Fibroblast of skin of scalp (primary cell): ENCODE measurements at places on chromosomes 4 and X.
A peak's percentile ranks its signal among the peaks of the same experiment; 100 is the strongest.

GRCh38 chr4:47084795-47085194 lies 53.4 kb downstream of the GABRB1 start:
- DNase-seq: no peak

GRCh38 chrX:31931225-31931624 lies 859.4 kb upstream of the FTHL17 start:
- peak; percentile 77 for DNase-seq

DNA sequence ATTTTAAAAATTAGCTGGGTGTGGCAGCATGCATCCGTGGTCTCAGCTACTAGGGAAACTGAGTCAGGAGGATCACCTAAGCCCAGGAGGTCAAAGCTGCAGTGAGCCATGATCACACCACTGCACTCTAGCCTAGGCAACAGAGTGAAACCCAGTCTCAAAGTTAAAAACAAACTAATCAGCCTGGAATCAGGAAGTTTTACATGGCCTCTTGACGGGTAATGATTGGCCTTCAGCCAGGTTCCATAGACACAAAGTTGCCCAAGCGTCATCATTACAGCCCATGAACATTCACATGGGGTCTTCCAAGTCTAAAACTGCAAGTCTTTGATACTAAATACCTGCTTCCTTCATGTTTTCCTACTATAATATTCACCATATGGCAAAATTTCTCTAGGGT lies 10.0 kb upstream of the RGN start:
- DNase-seq: no peak

GRCh38 chr4:54700986-54701385 lies 43.2 kb downstream of the KIT start:
- DNase-seq: no peak

DNA sequence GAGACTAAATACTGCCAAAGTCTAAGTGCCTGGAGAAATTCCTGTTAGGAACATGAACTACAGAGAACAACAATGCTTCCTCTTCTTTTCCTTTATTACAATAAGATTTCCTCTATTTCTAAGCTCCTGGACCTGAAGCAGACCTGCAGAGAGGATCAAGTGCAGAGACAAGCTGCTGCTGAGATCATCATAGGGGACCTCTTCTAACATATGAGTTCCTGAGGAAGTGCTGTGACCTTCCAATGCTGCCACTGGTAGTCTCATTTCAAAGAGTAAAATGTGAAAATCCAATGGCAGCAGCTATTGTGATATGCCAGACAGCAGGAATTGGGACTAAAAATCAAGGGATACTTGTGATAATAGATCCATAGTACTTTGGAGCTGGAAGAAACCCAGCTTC lies 28.0 kb downstream of the CCNG2 start:
- no peak for DNase-seq

DNA sequence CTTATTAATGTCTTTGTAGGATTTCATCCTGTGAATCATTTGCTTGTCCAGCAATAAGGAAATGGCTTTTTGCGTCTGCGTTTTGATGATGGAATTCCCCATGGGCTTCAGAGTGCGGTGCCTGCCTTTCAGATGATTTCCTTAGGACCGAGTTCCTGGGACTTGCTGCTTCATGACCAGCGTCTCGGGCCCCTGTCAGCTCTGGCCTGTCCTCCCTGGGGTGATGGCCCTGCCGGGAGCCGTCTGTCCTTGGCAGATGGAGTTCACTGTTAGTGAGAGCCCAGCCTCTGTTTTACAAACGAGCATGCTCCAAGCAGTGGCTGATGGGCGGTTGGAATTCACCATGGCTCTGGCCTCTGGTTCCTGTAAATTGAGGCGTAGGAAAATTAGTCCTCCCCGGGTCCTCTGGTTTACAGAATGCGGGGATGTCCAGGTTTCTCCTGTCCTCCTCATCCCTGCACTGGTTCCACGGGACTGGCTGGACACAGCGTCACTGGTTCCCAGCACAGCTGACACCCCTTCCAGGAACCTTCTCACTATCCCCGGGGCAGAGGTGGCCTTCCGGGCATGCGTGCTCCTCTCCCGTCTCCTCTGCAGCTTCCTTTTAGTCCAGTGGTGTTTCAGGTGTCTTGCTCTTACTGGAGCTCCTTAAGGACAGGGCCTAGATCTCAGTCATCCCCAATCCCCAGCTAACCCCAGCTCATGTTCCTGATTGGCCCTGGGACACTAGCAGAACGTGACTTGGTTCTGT lies 34.9 kb downstream of the TBC1D14 start:
- DNase-seq: peak; percentile 19

GRCh38 chrX:9188117-9188516 lies 154.2 kb upstream of the FAM9B start:
- no peak for DNase-seq
